ENCODE measurements at places on chromosomes 3 and 15. TPM values are rescaled to one million over a fixed set of nuclear protein-coding genes. Genes with fewer than 3 reads are reported as not detected.

Gene C3orf33
- 2.1 TPM for total RNA-seq

- no peak for DNase-seq
Measured at GRCh38 chr3:177553579-177553978, 356.3 kb upstream of the TBL1XR1 start.

GRCh38 chr15:34760909-34761308, 6.1 kb upstream of the GJD2 start:
- no peak for DNase-seq

DNA sequence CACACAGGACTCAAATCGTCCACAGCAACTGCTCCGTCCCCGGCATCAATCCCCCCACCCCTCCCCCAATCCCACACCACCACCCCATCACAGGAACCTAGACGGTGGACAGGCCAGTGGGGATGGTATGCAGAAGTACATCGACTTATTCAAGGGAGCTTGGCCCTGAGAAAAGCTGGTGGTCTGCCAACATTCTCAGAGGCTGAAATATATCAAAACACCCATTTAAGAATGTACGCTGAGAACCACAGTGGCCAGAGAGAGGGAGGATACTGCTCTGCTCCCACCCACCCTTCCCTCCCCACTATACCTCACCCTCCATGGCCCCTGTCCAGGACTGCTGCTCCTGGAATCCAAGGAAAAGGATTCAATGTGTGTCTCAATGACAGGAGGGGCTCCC, 12.4 kb upstream of the USP3 start:
- DNase-seq, result no peak

Gene SUSD5
- total RNA-seq, result 14.1 TPM

DNA sequence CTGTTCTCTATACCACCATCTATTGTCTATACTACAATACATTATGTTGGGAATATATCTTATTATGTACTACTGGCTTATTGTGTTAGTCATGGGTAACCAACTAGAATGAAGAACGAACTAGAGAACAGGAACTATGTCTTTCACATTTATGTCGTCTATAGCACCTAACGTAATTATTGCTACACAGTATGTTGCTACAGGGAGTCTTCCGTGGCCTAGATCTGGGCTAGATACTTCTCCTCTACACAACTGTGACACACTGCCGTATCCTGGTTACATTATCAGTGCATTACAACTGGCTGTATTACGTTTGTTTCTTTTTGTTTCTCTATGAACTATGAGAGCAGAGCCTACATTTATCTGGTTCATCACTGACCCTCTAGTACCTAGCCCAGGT, 34.0 kb downstream of the SCG5 start:
- no peak for DNase-seq

GRCh38 chr3:125160606-125161371, 51.8 kb downstream of the SLC12A8 start:
- no peak for DNase-seq

DNA sequence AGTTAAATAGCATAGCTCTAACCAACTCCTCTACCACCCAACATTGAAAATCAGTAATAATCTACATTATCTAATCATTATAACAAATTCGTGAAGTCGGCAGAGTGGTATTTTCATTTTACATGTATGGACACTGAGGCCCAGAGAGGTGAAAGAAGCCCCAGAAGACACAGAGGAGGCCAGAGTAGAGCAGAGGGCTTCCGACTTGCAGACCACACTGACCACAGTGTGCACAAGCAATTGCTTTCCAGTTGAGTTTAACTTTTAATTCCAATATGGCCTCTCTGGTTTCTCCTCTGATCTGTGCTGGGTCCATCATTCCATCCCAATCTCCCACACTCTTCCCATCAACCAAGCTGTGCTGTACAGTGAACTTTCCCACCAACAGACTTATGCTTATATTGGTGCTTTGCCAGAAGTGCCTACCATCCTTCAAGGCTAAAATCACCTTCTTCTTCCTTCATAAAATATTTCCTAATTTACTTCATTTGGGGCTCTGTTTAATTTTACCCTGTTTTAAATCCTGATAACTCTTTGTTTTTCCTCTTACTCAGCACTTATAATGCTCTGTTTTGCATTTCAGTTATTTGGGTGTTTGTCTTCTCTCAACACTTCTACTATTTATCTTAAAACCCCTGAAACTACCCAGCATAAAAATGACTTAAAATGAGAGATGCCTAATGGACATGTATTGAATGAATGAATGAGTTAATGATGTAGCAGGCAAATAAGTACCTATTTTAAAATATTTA, 81.8 kb upstream of the TNFSF10 start:
- DNase-seq, result no peak

DNA sequence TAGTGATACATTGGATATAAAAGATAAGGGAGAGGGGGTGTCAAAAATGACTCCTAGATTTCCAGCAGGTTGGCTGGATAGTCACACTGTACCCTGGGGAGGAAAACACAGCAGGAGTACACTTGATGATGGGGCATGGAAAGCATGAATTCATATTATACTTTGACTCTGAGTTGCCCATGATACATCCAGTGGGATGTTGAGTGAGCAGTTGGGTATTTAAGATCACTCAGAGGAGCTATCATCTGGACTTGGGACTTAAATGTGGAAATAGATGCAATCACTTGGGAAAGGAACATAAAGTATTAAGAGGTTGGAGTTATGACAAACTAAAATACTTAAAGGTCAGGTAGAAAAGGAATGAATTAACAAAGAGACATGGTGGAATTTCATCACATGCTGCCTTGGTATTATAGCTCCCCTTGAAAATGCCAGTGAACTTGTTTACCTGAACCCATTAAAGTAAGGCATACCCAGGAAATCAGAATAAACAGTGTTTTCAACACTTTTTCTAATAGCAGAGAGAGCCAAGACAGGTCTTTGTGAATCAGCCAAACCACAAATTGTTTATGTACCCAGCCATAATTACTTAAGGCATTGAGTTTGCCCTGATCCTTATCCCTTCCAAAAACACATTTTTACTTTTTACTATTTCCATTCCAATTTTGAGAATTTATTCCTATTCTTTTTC, 49.9 kb upstream of the ABI3BP start:
- peak; percentile 62 for DNase-seq

DNA sequence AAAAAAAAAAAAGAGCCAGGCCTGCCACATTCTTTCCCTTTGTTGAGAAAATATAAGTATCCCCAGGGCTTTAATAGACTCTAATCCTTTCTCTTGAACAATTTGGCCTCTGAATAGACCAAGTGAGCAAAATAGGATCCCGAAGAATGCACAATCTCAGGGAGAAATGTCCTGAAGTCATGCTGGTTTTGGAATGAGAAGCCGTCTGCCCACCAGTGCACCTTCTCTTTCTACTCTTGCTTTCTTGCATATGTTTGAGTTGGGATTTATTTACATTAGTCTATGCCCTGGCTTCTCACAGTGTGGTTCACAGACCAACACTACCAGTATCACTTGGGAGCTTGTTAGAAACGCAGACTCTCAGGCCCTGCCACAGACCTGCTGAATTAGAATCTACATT, 153.0 kb downstream of the ZNF621 start:
- DNase-seq, result no peak

DNA sequence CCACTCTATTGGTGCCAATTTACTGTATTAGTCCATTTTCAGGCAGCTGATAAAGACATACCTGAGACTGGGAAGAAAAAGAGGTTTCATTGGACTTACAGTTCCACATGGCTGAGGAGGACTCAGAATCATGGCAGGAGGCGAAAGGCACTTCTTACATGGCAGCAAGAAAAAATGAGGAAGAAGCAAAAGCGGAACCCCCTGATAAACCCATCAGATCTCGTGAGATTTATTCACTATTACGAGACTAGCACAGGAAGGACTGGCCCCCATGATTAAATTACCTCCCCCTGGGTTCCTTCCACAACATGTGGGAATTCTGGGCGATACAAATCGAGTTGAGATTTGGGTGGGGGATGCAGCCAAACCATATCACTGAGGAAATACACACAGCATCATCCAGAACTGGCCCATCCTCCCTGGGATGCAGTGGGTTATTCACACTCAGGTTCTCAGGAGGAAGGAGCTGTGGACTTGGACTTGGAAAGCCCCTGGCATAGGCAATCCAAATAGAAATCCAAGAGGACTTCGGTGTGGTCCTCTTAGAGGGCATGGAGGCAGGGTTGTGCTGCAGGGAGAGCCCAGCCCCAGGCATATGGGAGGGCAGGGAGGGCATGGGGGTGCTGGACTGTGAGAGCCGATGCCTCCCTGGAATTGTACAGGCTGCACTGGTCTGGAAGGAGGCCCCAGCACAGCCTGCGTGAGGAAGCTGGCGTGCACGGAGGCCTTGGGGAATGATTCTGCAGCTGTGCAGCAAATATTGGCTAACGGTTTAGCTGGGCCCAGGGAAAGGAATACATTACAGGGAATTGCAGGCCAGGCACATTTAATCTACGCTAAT, 62.9 kb downstream of the EFCAB12 start:
- DNase-seq, result no peak

GRCh38 chr3:155673421-155673820, 71.5 kb downstream of the PLCH1 start:
- no peak for DNase-seq

DNA sequence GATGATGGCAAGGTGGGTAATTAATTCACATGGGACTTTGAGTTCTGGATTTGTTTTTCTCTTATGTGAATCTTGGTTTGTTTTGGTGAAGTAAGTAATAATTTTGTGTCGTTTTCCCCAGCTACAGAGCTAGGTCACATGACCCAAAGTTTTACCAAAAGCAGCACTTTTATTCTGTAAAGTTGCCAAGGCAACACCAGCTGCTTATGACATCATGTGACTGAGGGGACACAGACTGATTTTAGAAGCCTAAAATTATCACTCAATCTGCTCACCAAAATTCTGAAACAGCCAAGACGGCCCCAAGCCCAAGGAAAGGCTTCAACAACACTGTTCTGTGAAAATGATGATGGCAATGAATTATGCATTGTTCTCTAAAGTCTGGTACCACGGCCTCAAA, 63.9 kb downstream of the MEX3B start:
- DNase-seq, result no peak

DNA sequence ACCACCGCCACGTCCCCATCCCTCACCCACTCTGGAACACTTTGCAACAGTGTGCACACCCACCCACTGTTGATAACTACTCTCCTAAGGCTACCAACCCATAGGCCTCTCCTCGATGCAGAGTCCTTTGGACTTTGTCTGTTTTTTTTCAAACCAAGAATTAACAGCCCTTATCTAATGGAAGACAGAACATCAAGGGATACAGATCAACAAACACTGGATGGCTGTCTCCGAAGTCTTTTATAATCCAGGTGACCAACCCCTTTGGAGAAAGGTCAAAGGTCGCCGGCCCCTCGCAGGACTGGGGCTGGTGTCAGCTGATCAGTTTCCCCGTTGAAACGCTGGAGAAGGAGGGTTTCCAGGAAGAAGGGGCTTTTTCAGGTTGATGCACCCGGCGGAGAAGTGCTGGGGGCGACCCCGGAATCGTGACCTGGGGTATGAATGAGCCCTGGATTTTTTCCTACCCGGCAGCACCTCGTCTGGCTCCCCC, 532 bp downstream of the B4GALT4 start:
- DNase-seq, result no peak

GRCh38 chr3:175386630-175387029, 527.5 kb downstream of the NAALADL2 start:
- peak; percentile 44 for DNase-seq

Gene SIDT1
- not detected for total RNA-seq

Gene POTEB2
- total RNA-seq, result not detected

- DNase-seq, result no peak
Measured at GRCh38 chr3:184563561-184563925, 2.0 kb downstream of the EPHB3 start.

GRCh38 chr3:105526360-105527111, 159.8 kb downstream of the ALCAM start:
- DNase-seq, result no peak

Gene NEK11
- total RNA-seq, result 6.3 TPM

DNA sequence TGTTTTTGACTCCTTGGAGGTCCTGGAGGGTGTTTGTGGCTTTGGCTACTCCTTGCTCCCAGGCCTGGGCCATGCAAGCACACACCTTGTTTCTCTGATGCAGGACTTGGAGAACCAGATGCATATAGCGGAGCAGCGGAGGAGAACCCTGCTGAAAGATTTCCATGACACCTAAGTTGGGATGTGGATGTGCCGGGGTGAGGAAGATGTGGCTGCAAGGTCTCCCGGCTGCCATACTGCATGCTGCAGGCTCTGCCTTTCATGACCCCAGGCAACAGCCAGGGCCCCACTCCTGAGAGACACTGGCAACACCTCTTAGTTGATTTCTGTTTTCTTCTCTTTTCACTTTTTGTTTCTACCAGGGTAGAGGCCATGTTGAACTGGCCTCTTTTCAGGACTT, 6.9 kb upstream of the P4HTM start:
- no peak for DNase-seq

DNA sequence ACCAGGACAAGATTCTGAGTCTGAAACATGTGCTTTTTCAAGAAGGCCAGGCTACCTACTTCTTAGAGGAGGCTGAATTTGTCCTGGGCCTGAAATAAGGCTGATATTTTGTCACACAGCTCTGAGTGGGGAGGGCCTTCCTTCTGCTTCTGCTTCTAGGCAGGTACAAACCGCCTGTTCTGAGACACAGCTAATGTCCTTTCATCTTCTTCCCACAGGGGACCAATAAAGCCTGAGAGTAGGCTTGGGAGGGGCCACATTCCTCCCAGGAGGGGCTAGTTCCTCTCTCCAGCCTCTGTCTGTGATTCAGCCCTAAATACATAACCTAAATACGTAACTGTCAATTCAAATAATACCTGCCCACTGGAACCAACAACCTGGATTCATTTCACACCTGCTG, 34.8 kb downstream of the CRYGS start:
- no peak for DNase-seq

DNA sequence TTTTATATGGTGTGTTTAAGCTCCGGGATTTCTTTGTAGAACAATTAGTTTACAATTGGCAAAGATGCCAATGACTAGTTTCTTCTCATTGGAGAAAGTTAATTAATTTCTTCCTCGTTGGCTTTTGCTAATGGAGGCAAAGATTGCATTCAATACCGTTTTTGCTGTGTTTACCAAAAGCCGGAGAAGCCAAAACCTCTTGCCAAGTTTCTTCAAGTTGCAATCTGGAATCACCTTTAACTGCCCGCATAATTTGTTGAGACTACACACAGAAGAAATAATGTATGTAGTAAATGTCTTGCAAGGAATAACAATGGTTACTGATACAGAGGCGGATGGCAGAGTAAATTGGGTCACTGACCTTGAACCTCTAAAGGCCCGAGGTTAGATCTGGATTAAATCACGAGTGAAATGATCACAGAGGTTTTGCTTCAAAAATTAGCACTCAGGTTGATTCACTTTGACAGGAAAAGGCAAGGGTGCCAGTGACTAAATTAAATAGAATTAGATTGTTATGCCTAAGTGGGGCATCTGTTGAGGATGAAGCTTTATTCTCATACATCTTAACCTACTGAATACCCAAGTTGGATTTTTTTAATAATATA, 732.1 kb upstream of the NR2F2 start:
- no peak for DNase-seq

- DNase-seq, result no peak
Measured at GRCh38 chr3:185297867-185298266, 44.0 kb upstream of the EHHADH start.

- no peak for DNase-seq
Measured at GRCh38 chr3:55564726-55565125, 77.6 kb upstream of the WNT5A start.

Gene PAQR5
- total RNA-seq, result 10.5 TPM

Gene TGM5
- total RNA-seq, result 0.24 TPM

Gene PTPN23
- total RNA-seq, result 6.8 TPM

Gene CD96
- 0.13 TPM for total RNA-seq

Data from SJSA1 (cell line).